Epithelial cell of prostate (primary cell): ENCODE measurements at places on chromosomes 3 and 15.

DNA sequence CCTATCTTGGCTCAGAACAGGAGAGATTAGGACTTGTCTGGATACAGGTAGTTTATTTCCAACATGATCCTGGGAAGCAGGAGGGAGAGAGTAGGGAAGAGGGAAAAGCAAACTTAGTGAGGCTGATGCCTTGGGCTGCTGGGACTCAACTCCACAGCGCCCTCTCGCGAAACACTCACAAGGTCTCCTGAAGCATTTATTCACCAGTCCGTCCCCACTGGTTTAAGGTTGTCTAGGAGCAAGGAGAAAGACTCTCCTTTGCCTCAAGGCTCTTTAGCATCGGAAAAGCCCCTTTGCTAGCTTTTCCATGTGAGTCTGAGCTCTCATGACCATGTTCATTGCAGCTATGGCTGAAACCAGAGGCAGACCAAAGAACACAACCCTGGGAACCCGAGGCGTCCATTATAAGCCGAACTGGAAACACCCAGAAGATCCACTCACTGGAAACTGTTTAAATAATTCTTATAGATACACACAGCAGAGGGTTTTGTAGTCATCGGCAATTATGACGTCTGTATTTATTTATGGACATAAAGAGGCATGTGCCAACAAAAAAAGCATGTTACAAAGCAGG lies 244.5 kb downstream of the CD47 start:
- no peak for DNase-seq

GRCh38 chr3:33447958-33448357 lies 7.8 kb upstream of the UBP1 start:
- no peak for DNase-seq

DNA sequence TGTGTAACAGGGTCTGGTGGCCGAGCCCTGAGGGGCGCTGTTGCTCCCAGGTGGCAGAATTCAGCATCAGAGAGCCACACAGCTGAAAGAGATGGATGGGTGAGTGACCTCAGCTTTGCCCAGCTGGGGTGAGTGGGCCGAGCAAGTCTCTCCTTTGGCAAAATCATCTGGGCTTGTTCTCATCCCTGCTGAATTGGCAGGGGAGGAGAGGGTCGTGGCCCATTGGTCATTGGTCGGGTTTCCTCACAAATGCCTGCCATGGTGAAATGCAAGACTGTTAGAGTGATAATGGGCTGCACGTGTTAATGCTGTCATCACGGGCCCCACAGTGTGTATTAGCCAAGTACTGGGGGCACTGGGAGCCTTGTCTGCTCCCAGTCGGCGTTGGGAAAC lies 15.9 kb downstream of the ABHD2 start:
- no peak for DNase-seq

DNA sequence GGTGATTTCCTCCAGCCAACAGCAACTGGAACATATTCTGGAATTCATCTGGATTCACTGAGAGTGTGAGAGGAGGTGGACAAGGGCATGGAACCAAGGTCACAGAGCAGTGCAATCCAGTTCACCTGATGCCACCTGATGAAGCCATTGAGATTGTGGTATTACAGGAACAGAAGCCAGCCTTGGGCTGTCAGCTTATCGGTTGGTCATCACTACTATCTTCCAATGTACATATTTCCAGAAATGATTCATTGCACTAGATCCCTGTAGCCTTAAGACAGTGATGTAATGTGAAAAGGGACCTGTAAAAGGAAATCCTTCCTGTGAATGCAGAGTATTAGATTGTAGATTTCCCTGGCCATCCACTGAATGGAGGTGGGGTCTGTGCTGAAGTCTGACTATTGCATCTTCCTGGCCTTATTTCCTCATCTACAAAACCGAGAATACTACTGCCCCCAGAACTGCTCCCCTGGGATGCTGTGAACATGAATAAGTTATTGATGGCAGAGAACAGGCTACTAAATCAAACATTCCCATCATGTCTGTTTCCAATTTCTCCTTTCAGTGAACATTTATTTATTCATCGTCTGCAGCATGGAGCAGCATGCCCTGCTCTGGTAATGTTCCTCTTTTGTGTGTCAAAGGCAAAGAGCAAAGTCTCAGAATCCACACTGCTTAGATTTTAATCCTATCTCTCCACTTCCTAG lies 47.4 kb upstream of the TPM1 start:
- DNase-seq, result peak; percentile 14
